Substantia nigra (tissue), 51 donors: ENCODE measurements at places on chromosomes 6 and 20.

- no peak for DNase-seq
These were observed 976.1 kb upstream of the MAP3K7 start for GRCh38 chr6:91562955-91563354.

DNA sequence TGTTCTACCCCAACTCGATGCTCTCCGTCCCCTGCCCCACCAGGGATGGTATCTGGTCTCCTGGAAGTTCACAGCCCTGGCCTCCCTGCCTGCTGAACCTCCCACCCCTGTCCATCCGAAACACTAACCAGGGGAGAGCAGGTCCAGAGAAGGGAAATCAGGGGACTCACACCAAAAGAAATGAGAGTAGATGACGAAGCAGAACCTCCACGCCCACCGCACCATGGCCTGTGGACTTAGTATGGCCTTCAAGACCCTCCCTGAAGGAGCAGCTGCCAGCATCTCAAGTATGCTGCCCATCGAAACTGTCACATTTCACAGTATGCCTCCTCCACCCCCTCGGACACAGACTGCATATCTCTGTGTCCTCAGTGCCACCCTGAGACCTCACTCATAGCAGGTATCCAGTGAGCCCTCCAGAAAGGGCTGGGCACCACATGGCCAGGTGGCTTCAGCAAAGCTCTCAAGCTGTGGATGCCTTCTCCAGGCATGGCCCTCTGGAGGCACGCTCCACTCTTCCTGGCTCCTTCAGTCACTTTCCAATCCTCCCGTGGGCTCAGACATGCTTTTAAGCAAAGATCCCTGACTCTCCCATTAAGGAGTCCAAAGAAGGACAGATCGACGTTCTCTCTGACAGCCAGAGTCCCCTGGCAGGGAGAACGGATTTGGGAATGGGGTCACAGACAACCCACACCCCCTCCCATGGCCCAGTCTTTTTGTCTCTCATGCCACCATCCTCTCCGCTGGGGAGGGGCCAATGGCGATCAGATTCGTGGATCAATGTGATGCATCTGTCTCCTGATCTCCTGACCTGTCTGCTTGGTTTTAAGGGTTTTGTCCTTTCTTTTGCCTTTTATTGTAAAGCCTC is 158.4 kb downstream of the ANKRD60 start:
- no peak for DNase-seq

DNA sequence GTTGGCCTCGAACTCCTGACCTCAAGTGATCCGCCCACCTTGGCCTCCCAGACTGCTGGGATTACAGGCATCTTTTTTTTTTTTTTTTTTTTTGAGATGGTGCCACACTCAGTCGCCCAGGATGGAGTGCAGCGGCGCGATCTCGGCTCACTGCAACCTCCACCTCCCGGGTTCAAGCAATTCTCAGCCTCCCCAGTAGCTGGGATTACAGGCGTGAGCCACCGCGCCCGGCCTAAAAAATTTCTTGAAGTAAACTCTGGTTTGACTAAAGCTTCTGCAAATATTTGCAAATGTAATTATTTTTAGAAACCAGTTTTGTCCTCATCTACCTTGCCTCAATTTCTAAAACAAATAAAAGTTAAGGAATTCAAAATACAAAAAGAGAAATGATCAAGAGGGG is 1.2 kb downstream of the IBTK start:
- no peak for DNase-seq

DNA sequence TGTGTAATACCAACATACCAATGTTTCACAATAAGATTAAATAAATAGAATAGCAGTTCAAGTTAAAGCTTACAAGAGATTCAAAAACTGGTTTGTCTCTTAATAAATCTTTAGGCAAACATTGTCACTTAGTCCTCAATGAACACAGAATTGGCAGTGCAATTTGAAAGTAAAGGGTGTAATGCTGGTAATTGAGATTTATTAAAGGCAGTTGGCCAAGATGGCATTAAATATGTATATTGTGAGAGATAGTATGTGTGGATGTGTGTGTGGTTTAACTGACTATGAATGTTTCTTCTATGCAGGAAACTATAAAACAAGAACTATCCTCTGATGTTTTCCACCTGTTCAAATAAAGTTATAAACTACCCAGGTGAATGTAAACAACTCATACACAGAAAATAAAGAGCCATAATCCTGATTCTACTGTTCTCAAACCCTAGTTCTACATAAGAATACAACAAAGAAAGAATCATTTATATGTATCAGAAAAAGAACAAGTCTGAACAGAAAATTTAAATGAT is 267.9 kb upstream of the PTCHD4 start:
- DNase-seq, result no peak

GRCh38 chr20:46870041-46870440 is 24.6 kb upstream of the EYA2 start:
- no peak for DNase-seq

DNA sequence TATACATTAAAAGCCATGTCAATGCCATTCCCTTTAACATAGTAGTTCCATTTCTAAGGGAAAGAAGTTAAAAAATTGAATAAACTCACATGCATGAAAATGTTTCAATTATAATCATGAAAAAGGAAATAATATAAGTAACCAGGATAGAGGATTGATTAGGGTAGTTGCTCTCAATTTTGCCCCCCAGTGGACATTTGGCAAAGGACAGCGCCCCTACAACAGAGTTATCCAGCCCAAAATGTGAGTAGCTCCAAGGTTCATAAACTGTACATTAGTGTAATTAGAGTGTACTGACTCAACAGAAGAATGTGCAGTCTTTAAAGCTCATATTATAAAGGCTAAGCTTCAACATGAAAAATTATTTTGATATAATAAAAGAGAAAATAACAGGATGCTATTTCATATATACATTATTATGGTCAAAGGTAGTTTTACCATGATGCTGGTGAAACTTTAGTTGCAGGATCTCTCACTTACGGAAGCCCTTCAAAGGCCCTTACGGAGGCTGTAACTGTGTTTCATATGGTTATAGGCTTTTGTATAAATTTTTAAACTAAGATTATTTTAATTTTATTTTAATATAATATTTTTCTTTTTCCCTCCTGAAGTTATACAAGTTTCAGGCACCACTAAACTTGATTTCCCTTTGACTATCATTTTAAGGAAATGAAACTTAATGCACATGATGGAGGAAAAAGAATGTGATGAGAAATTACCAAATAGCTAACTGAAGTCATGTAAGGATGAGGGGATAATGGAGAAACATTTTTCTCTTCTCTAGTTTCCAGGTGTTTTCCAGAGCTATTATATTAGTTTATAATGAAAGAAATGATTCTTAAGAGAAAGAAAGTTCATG is 403.6 kb downstream of the PLCB1 start:
- no peak for DNase-seq

- no peak for DNase-seq
These were observed 83.6 kb upstream of the RBM24 start for GRCh38 chr6:17197607-17198006.

DNA sequence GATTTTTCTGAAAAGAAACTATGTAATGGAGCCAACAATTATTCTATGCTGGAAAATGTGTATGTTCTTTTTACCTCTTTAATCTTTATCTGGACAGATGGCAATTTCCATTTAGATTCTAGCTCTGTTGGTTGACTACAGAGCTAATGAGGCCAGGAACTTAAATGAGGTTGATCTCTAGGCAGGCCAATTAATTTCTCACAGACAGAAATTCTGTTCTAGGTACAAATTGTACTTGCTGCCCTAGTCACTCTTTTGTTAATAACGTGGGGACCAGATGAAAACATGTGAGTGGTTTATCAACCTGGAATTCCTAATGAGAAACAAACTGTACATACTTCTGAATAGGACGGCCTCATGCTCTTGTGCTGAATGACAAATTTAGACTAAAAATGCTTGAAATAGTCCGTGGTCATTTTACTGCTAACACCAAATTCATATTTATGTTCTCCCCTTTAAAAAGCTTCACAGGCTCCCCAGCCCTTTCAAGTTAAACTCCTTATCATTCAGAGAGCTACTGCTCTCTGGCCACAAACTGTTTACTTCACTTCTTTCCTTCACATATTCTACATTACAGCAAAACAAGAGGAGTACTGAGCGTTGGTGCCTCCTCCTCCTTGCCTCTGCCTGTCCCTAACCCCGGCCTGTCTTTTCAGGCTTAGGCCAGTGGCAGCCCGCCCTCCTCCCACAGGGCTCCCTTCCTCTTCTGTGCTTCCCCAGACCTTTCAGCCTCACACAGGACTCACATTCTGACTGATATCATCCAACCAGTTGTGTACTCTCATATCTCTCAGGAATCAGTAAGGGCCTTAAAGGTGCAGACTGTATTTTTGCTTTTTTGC is 41.4 kb downstream of the DTNBP1 start:
- DNase-seq, result no peak

DNA sequence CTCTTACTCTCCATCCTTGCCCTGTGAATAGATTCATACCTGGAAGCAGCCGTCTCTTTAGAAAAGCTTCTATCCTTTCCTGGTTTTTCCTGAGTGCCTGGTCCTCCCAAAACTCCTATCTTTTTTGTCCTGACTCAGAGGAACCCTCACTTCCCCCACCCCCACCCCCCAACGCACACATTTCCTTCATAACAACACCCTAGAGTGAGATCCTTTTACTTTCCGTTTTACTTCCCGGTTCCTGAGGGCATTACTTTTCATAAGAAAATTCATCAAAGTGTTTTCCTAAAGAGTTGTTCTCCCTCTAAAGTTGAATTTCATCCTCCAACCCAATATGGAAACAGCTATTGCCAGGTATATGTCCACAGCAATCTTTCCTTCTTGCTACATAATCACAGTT is 327.0 kb downstream of the NRN1 start:
- no peak for DNase-seq

DNA sequence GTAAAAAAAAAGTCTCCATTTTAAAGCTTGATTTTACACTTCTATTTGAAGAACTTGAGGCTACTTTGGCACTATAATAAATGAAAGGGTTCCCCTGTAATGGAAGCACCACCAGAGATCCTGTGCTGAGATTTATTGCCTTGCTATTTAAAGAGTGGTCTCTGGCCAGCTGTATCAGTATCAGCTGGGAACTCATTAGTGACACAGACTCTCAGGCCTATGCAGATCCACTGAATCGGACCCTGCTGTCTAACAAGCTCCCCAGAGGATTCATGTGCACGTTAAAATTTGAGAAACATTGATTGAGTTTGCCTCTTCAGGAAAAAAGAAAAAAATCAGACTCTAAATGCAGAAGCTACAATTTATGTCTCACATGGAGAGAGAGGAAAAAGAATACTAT is 299.9 kb upstream of the BMP2 start:
- DNase-seq, result no peak

DNA sequence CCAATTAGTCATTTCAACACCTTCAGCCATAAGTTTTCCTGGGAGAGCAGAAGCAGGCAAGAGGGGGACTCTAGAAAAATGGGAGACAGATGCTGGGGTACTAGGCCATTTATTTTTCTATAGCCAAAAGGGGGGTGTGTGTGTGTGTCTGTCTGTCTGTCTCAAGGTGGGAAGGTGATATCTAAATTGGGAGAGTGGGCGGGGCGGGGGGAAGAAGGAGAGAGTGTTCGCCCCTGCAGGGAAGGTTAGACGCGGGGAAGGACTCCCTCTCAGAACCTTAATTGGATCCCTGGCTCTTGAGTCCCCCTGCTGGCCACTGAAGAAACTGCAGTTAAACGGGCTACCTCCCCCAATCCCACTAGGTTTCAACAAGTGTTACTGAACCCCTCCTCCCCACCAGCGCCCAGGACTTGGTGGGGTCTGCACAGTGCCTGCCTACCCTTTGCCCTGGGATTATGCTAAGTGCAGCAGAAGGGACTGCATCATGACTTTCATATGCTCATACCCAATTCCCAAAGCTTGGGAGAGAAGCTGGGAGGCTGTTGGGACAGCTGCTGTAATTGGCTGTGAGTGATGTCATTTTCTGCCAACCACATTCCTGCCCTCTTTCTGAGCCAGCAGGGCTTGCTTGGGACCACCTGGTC is 45.8 kb downstream of the FOXP4 start:
- no peak for DNase-seq

DNA sequence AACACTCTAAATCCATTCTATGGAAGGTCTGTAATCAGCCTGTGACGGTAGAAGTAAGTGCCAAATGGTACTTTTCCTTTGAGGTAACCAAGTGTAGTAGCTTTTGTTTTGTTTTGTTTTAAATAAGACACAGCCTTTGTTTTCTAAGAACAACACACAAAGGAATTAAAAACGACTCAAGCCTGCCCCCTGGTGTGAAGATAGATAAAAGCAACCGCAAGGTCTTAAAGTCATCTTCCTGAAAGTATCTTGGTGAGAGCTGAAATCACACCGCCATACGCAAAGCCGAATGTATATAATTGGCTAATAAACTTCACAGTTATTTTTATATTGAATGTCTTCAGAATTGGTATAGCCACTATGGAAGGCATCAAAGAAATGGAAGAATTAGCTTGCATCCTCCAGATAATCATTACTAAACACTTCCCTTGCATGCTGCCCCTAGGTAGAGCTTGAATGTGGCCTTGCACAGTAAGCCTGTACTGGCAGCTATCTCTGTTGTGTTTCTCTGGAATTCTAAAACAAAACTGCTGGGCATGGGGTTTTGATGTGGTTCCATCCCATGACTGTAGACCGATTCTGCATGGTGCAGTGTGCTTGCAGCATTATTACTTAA is 95.6 kb downstream of the LAMP5 start:
- no peak for DNase-seq

DNA sequence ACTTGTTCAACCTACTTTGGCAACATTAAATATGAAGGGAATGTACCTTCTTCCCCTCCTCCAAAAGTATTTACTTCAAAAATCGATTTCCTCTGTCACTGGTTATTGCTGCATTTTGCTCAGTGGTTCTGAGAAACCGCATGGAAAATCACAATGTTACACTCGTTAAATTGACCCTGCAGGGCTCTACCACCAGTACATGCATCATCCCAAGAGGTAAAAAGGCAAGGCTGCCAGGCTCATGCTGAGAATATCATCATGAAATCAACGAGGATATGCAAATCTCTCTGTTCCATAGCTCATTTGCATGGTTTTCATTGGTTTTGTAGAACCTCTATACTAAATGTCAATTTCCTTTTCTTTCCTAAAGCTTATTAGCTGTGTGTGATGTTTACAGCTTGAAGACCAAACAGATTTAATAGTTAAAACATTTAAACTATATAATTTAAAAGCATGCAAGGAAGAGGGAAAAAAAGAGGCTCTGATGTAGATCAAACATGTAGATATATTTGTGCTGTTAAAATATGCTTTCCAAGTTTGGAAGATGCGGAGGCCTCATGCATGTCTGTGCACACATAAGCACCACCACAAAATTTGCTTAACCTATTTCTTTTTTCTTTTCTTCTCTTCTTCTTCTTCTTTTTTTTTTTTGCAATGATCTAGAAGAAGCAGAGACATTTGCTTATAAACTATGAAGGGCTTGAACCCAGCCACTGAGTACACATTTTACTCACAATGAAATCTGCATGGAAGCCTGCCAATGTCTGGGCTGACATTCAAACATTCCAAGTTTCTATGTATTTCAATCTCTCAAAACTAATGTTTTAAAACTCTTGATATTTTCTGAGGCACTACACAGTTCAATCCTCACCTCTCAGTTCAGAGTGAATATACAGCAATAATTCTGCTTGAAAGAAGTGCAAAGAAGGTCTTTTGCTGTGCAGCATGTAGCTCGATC is 194.0 kb downstream of the GMPR start:
- no peak for DNase-seq

- DNase-seq, result no peak
These were observed 40.8 kb upstream of the SPTLC3 start for GRCh38 chr20:12967932-12968331.

- DNase-seq, result no peak
These were observed 25.5 kb upstream of the SSTR4 start for GRCh38 chr20:23009636-23010035.

GRCh38 chr6:139977887-139978332 is 603.5 kb upstream of the CITED2 start:
- DNase-seq, result no peak

GRCh38 chr6:13787137-13787536 is 27.2 kb downstream of the MCUR1 start:
- no peak for DNase-seq

- no peak for DNase-seq
These were observed 171.5 kb upstream of the RIPOR2 start for GRCh38 chr6:25107218-25107617.
